ENCODE measurements at places on chromosomes 1 and 21.

DNA sequence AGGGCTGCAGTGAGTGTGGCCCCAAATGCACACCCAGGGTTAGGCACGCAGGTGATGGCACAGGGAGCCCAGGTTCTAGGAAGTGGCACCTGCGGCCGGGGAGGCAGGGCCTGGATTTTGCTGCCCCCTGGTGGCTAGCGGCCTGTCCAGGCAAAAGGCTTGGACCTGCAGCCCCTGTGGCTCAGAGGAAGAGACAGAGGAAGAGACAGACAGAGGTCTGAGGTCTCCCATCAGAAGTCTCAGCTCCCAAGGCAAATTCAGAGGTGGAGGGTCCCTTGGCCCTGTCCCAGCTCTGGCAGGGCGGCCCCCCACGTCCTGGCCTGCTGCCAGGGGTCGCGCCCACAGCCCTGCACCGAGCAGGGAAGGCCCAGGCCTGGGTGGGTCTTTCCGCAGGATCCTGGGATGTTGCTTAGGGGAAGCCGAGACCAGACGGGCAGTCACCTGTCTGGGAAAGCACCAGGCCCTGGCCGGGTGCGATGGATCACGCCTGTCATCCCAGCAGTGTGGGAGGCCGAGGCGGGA, 8.0 kb upstream of the TNFRSF14 start:
- peak; percentile 93 for DNase-seq

DNA sequence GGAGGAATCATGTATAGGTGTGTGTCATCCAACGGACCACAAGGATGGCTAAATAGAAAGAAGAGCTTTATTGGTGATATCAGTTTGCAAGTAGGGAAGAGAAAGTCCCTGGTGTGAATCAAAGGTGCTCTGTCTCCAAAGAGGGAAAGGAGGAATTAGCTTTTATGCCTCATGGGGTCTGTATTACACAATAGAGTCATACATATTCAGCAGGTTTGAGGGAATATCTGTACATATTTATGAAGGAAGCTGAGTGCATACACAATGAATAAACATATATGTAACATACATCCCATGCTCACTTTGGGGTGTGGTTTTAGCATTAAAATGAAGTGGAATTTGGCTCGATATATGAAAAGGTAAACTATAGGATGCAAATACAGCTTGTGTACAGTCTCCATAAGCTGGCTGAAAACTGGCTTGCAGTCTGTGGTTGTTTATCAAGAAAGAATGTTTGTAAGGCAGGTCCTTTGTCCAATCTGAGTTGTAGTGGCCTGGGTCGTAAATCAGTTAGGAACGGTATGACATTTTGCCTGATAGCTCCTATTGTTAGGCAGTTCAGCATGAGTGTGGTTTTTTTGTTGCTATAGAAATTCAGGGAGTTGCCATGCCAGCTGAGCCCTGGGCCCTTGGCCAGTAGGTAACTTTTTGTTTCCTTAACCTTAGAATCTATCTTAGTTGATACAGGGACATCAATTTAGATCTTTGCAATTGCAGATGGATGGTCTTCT, 198.0 kb upstream of the ZP4 start:
- DNase-seq, result no peak

DNA sequence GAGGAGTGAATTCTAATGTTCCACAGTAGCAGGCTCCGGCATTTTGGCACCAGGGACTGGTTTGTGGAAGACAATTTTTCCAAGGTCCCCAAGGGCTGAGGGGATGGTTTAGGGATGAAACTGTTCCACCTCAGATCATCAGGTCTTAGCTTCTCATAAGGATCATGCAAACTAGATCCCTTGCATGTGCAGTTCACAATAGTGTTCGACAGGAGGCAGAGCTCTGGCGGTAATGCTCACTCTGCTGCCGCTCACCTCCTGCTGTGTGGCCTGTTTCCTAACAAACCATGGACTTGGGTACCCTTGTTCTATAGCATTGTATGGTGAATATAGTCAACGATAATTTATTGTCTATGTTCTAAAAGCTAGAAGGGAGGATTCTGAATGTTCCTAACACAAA, 16.6 kb downstream of the CRNN start:
- DNase-seq, result no peak

DNA sequence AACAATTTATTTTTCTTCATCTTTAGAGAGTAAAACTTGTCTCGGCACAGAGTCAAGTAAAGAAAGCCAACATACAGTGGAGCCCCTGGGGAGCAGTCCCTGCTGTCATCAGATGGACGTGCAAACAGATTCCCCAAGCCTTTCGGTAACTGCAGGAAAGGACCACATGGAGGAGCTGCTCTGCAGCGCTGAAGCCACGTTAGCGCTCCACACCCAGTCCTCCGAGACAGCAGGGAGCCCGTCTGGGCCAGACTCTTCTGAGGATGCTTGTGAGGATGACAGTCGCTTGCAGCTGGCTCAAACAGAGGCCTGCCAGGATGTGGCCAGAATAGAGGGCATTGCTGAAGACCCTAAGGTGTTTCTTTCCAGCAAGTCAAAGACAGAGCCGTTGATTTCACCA, 77.1 kb upstream of the SCCPDH start:
- DNase-seq, result no peak

Measured in stimulated activated effector memory CD8-positive, alpha-beta T cell treated with anti-CD3 and anti-CD28 coated beads, Interleukin-12 subunit alpha, Interleukin-12 subunit beta, amount 100 ng/mL, for 72 hours (primary cell).